ENCODE measurements at places on chromosomes 16 and 17.

GRCh38 chr17:8557176-8557806, 73.2 kb downstream of the MYH10 start:
- no peak for DNase-seq

GRCh38 chr16:2689968-2690801, 7.9 kb downstream of the KCTD5 start:
- DNase-seq: no peak

DNA sequence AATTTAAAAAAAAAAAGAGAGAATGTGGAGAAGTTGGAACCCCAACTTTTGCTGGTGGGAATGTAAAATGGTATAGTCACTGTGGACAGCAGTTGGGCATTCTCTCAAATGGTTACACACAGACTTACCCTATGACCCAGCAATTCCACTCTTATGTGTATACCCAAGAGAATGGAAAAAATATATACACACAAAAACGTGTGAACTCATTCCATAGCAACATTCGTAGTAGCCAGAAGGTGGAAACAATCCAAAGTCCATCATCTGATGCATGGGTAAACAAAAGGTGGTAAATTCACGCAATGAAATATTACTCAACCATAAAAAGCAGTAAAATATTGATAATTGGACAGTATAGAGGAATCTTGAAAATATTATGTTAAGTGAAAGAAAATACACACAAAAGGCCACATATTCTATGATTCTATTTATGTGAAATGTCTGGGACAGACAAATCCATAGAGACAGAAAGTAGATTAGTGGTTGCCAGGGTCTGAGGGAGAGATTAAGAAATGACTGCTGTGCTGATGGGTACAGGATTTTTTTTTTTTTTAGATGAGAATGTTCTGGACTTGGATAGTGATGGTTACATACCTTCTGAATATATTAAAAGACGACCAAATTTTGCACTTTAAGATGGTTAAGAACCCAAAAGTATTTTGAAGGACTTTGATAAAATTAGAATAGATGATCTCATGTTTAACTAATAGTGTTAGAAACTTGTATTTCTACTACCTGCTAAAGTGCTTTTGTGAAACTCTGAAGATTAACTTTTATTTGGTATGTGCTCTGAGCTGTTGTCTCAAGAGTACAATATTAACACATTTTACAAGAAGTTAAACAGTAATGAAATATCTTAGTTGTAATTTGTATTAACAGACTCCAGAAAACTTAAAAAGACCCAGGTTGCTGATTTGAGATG, 60.9 kb downstream of the MRTFB start:
- DNase-seq: no peak

GRCh38 chr17:57877803-57878377, 28.0 kb upstream of the MRPS23 start:
- DNase-seq: no peak

DNA sequence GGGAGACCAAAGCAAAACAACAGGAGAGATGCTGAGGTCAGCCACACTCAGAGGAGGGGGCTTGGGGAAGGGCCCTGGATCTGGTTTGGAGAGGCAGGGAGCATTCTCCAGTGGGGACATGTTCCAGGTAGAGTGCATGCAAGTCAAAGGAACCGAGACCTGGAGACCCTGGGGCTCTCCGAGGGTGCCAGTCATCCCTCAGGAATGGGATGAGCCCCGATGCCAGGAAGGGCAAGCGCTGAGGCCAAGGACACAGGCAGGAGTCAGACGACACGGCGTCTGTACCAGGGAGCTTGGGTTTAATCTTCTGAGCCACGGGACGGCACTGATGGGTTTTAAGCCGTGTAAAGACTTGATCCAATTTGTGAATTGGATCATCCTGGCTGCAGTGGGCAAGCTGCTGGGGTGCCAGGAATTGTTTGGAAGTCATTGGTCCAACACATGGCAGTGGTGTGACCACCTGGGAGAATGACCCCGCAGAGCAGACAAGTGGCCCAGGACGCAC, 32.9 kb upstream of the ANKRD40CL start:
- no peak for DNase-seq

GRCh38 chr17:79617740-79618382, 7.0 kb upstream of the RBFOX3 start:
- no peak for DNase-seq

GRCh38 chr16:68290450-68290849, 20.3 kb downstream of the SLC7A6OS start:
- DNase-seq: no peak

- no peak for DNase-seq
Measured at GRCh38 chr16:74146643-74147042, 150.0 kb upstream of the PSMD7 start.

GRCh38 chr17:61627125-61627524, 36.1 kb upstream of the NACA2 start:
- no peak for DNase-seq

DNA sequence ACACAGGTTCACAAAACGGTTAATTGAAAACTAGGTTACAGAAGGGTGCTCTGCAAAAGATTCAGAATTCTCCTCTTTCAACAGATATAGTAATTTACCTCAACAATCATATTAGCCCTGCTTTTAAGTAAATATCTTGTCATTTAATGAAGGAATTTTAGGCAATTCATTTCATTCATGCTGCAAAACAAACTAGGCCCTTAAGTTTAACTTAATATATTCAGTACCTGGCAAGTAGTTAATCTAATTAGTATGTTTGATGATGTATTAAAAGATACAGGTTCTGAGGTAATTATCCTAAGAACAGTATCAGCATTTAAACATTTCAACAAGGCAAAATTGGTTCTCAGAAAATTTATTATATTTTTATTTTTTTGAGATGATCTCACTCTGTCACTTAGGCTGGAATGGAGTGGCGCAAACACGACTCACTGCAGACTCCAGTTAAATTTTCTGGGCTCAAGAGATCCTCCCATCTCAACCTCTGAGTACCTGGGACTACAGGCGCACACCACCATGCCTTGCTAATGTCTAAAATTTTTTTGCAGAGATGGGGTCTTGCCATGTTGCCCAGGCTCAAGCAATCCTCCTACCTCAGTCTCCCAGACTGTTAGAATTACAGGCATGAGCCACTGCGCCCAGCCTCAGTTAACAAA, 44.9 kb downstream of the SMURF2 start:
- DNase-seq: no peak

DNA sequence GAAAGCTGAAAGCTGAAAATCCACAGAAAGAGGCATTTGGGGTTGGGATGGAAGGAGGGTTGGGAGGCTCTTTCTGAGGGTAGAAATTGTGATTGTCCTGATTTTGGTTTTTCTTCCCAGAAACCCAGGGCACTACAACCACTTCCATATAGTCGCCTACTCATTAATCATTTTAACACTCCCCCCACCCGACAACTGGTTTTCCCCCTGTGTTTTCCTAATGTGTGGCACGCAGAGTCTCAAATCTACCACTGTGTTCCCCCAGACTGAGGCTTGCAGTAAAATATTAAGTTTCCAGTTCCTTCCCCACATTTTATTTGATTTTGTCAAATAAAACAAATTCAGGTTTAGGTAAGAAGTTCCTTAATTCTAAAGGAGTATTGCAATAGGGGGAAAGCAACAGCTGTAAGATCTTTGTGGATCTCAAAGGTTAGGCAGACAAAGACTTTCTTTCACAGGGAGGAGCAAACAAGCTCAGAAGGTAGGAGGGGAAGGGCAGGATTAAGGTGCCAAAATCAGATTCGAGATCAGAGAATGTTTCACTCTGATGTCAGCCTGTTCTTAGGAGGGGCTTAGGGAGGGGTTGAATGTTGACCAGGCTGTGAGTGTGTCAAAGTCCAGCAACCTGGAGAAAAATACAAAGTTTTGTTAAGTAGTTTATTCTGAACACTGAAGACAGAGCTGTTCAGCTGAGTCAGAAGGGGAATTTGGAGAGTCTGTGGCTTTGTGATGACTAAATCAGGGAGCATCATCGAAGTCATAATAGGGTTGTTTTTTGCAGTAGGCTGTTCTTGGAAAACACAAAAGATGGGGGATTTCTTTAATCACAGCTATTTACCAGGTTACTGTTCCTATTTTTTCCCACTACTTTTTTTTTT, 3.6 kb downstream of the ZNF267 start:
- no peak for DNase-seq

DNA sequence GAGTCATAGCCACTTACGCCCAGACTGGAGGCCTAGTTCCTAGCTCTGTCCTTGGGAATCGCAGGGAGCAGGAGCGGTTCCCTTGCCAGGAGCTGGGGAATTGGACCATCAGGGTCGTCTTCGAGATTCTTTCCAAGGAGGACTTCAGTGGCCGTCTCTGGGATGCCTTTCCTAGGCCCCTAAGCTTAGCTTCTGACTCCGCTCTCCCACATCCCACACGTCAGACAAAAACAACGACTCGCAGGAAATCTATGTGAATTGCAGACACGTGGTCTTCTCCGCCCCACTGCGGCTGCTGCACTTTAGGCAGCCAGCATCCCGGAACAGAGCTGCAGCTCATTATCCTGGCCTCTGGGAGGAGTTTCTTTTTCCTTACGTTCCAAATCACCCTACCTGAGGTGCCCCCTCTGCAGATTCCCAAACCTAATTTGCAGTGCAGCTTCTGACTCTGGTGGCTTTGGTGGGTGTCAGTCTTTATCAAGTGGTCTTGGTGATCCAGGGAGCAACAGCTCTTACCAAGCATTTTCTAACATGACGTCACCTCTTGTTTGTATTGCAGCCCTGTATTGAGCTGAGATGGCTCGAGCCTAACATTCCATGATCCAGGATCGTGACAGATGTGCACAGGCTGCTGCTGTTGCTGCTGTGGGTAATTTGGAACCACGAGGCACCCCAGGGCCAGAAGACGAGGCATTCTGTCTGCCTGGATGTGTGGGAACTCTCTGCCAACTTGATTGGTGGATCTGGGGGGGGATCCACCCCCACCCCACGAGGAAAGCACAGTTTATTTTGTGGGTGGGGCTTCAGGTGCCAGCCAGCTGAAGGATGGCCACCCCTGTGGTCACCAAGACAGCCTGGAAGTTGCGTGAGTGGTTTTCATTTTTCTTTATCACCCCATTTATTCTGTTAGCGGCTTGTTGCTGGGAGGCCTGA, 1.1 kb downstream of the KATNB1 start:
- DNase-seq: no peak

DNA sequence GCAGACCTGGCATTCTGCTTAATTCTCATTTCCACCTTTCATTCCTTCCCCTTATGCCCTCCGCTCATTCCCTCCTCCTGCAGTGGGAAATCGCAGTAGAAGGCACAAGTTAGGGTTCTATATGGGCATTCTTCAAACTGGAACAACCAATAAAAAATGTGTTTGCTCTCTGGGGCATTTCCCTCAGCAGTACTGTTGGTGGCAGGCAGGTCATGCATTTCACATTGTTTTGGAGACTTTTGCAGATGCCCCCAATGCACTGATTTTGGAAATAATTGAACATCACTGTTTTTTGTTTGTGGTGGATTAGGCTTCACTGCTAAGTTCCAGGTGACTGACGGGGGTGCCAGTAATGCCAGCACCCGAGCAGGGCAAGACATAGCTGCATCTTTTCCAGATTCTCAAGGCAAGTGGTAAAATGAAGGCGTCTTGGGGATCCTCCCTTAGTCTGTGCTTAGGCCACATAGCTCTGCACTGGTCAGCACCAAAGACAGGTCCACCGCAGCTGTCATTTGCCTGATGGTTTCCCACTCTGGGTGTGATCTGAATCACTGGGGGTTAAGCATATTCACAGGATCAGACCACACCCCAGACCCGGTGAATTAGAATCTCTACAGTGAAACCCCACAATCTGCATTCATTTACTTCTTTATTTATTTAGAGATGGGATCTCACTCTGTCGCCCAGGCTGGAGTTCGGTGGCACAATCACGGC, 304.5 kb downstream of the CPPED1 start:
- DNase-seq: no peak

DNA sequence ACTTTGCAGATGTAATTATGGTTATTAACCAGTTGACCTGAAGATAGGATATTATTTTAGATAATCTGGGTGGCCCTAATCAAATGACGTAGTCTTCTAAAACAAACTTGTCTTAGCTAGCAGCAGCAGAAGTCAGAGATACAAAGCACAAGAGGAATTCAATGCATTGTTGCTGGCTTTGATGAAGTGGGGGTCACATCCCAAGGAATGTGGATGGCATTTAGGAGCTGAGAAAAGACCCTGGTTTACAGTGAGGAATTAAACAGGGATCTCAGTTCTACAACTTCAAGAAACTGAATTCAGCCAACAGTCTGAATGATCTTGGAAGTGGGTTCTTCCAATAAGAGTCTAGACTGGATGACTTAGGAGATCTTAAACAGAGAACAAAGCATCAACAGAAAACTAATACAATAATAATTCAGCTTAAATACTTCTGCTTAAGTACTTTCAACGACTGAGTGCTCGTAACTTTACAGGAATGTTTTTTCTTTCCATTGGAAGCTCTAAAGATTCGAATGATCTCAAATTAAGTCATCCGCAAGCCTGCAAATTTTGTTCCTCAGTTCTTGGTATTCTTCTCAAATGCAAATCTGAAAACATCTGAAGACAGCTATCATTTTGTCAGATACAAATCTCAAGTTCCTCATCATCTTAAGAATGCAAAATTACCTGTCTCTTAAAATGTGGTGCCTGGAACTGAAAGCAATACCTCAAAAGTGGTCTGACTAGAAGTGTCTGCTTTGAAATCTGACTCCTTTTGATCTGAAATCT, 3.3 kb downstream of the C16orf46 start:
- DNase-seq: no peak

DNA sequence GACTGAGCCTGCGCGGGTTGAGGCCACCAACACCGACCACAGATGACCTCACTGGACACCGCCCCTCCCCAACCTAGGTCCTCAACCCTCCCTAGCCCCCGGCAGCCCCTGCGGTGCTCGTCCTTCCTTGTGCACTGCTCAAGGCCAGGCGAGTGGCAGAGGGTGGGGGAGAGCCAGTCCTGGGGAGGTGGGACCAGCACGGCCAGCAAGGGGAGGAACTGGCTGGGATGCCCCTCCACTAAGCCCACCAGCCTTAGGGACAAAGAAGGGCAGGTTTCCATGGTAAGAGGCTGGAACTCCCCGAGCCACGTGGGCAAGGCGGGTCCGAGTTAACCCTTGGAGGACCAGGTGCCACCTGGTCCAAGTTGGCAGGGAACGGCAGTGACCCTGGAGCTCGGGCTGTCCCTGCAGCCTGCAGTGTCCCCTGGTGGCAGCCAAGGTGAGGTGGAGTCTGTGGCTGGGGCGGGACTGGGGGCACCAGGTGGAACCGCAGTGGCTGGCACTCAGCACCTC, 9.2 kb downstream of the FSCN2 start:
- DNase-seq: no peak

DNA sequence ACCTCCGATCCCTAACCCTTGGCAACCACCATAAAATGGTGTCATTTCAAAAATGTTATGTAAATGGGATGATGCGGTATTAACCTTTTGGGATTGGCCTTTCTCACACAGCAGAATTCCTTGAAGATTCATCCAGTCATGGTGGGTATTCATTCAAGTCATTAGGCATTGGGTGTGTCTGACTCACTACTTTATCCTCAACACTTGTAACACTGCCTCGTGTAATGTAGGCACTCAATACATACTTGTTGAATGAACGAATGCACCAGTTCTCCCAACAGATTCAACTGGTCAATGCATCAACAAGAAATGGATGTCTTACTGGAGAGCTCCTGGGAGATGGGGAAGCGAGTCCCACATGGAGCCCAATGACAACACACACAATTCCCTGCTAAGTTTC, 21.8 kb upstream of the GAN start:
- no peak for DNase-seq

GRCh38 chr17:62017912-62018311, 47.2 kb downstream of the MED13 start:
- DNase-seq: no peak

All from NCI-H1048 (cell line).